ENCODE measurements at places on chromosomes 2 and 18.

DNA sequence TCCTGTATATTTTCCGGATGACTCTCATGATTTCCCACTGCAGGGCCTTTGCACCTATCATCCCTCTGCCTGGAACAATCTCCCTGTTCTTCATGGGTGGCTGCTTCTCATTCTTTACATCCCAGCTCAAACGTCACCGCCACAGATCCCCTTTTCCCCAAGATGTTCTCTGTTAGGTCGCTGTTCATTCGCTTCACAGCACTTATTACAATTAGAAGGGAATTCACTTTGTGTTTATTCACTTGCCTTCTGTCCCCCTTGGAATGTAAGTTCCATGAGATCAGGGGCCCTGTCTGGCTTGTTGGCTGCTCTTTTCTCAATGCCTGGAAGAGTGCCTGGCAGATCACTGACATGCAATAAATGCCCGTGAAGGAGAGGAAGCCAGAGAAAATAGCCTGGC is 106.7 kb downstream of the FOXI3 start:
- DNase-seq = no peak
- peaks cover 12% of the 10 kb centered on the region for H3K27me3 ChIP-seq
- peaks cover under 1% of the 10 kb centered on the region for H3K4me1 ChIP-seq
- no peak overlapping the region for H3K27ac ChIP-seq
- no peaks in the 10 kb centered on the region for H3K36me3 ChIP-seq
- H3K4me3 ChIP-seq = no peak overlapping the region

DNA sequence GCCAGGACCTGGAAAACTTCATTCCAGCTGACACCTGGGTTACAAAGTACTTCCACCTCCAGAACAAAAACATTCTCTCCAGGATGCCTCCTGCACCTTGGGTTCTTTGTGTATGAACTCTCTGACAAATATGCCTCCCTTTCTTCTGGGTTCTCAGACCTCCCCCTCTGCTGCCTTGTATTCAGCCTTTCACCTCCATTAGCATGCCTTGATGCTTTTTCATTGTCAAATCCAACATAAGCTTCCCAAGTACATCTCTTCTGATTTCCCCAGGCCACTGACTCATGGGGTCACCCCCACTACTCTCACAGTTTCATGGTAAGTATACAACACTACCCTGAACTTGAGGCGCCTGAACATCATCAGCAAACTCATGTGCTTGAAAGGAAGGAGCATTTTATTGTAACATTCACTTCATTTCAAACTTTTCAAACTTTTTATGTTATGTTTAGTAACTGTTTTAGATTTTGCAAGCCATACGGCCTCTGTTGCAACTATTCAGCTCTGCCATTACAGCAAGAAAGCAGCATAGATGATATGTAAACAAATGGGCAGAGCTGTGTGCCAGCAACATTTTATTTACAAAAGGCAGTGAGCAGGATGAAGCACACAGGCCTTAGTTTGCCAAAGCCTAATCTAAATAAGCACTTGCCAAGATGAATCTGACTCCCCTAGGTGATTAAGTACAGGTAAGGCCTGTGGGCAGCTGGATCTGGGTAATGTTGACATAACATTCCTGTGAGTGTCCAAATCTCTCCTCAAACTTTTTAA is 32.5 kb upstream of the MRPS9 start:
- H3K36me3 ChIP-seq = peaks cover 2% of the 10 kb centered on the region
- no peak overlapping the region for H3K4me3 ChIP-seq
- no peaks in the 10 kb centered on the region for H3K4me1 ChIP-seq
- DNase-seq = no peak
- peaks cover 2% of the 10 kb centered on the region for H3K27me3 ChIP-seq
- no peak overlapping the region for H3K27ac ChIP-seq

- H3K4me1 ChIP-seq = peaks cover 15% of the 10 kb centered on the region
- peak overlapping the region; percentile 55 for H3K4me3 ChIP-seq
- H3K27me3 ChIP-seq = peaks cover 4% of the 10 kb centered on the region
- no peak for DNase-seq
- H3K27ac ChIP-seq = no peak overlapping the region
Observed at GRCh38 chr2:57549642-57550102, 496.9 kb upstream of the VRK2 start.

DNA sequence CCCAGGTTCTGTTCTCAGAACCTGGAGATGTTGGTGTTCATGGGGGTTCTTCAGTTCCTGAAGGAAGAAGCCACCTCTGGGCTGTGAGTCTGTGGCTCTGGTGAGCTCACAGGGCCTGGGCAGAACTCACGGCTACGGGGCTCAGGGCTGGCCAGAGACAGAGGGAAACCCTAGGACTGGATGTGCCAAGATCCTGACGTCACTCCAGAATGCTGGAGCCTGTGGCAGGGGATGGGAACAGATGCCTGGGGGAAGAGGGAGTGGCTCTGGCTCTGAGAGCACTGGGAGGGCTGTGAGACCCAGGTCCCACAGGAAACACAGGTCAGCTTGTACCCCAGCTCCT is at the start of gene OTOF:
Gene OTOF, minus strand, starts transcription at position 214 of the 343 bp plus-strand sequence.
- peak within 1 kb of the TSS; percentile 4 for H3K27ac ChIP-seq
- no peak within 1 kb of the TSS for H3K4me3 ChIP-seq
- H3K4me1 ChIP-seq = peaks cover 5% of the 10 kb centered on the region
- peaks cover 7% of the 10 kb centered on the region for H3K27me3 ChIP-seq

DNA sequence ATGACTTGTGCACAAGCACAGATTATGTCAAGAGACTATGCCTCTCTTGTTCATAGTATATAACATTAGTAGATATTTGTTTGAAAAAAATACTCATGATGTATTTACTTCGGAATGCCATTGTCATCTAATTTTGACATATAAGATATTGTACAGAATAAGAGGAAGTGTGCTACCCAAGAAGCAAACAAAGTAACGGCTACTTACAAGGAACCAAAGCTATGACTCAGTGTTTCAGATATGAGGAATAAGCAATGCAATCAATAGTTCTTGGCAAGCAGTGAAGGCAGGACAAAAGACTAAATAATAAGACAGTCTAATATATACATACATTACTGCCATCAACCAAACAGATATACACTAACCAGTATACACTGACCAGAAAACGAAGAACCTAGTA is 256.3 kb downstream of the CCDC178 start:
- no peak overlapping the region for H3K27ac ChIP-seq
- H3K4me1 ChIP-seq = peaks cover 2% of the 10 kb centered on the region
- no peak overlapping the region for H3K4me3 ChIP-seq
- peaks cover 4% of the 10 kb centered on the region for H3K27me3 ChIP-seq

DNA sequence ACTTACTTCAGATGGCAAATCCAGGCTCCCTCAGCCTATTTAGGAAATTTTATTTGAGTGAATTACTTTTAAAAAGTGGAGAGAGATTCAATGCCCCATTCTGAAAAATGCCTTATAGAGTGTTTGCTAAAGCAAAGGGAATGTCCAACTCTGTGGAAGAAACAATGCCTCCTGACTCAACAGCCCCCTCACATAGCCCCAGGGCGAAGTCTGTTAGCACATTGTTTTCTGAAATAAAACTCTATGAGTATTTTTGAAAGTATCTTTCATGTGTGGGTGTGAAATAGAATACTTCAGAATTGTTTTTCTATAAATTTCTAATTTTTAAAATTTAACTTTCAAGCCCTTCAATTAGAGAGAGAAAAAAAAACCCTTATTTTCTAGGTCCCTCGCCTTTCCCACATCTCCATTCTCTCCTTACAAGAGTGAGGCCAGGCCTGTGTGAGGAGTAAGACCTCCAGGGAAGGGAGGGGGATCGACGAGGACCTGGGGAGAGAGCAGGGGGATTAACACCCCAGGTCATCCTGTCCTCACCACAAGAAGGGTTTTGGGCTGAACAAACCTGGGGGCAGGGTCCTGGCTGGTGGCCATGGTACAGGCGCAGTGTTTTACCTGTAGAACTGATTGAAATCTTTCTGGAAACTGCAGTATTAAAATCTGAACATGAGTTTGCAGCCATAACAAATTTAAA is 141.4 kb downstream of the SNTG2 start:
- no peak overlapping the region for H3K4me3 ChIP-seq
- H3K27me3 ChIP-seq = no peaks in the 10 kb centered on the region
- H3K4me1 ChIP-seq = no peaks in the 10 kb centered on the region
- no peak for DNase-seq
- no peak overlapping the region for H3K27ac ChIP-seq

DNA sequence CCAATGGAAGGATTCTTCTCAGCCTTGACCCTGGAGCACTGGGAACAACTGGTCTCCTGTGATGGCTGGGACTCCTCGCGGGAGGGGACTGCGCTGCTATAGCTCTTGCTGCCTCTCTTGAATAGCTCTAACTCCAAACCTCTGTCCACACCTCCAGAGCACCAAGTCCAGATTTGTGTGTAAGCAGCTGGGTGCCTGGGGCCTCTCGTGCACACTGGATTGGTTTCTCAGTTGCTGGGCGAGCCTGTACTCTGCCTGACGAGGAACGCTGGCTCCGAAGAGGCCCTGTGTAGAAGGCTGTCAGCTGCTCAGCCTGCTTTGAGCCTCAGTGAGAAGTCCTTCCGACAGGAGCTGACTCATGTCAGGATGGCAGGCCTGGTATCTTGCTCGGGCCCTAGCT is 28.8 kb downstream of the LIPG start:
- H3K36me3 ChIP-seq = no peaks in the 10 kb centered on the region
- no peak for DNase-seq
- no peak overlapping the region for H3K4me3 ChIP-seq
- no peaks in the 10 kb centered on the region for H3K4me1 ChIP-seq
- H3K27me3 ChIP-seq = peaks cover 12% of the 10 kb centered on the region

DNA sequence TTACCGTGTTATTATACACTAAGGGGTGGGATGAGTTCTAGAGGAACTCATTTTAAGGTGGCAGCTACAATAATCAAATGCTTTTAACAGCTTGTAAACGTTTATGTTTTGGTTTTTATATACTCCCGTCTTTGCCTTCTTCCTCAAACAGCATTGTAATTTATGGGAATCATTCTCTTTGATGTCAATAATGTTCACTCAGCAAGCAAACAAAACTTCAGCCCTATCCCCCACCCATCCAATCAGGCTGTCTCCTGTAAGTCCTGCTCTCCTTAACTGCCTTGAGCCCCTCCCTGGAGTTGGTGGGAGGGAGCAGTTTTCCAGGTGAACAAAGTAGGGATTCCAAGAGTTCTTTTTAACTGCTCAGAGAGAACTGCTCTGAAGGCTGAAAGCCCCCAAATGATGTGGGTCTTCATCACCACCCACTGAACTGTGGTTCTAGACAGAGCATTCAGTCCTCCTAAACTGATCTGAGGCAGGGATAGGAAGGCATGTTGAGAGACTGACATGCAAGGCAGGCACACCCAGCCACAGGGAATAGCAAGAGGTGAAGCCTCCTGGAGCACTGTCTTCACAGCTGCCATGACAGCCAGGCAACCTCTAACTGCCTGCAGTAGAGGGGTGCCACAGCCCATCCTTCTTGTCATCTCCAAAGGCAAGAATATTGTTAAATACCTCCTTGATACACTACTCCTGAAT is 17.5 kb downstream of the MYO5B start:
- H3K27me3 ChIP-seq = peaks cover 10% of the 10 kb centered on the region
- no peak overlapping the region for H3K4me3 ChIP-seq
- peaks cover 4% of the 10 kb centered on the region for H3K4me1 ChIP-seq
- DNase-seq = no peak

GRCh38 chr2:229431327-229431954 is 160.4 kb upstream of the PID1 start:
- H3K36me3 ChIP-seq = no peaks in the 10 kb centered on the region
- no peaks in the 10 kb centered on the region for H3K4me1 ChIP-seq
- no peak for DNase-seq
- H3K4me3 ChIP-seq = no peak overlapping the region
- H3K27ac ChIP-seq = no peak overlapping the region

- DNase-seq = no peak
- H3K4me1 ChIP-seq = peaks cover 70% of the 10 kb centered on the region
- H3K36me3 ChIP-seq = peaks cover 7% of the 10 kb centered on the region
- H3K27ac ChIP-seq = peak overlapping the region; percentile 36
- H3K4me3 ChIP-seq = peak overlapping the region; percentile 6
Observed at GRCh38 chr2:237701033-237701858, 73.9 kb downstream of the LRRFIP1 start.

DNA sequence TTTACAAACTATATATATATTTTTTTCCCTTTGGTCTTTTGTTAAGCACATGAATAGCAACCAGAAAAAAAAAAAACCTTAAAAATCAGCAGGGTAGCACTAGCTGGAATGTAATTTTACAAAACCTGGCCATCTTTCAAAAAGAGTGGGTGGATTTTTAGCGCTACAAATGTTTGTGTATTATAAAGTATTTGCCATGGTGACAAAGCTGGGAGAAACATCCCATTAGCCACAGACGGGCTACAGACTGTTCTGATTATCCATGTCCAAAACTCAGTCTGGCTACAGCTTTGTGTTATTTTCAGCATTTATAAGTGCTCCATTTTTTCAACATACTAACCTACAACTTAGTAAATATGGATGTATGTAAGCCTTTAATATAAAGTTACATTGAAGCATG is 249.5 kb upstream of the TANK start:
- H3K4me1 ChIP-seq = no peaks in the 10 kb centered on the region
- H3K4me3 ChIP-seq = no peak overlapping the region
- DNase-seq = no peak

DNA sequence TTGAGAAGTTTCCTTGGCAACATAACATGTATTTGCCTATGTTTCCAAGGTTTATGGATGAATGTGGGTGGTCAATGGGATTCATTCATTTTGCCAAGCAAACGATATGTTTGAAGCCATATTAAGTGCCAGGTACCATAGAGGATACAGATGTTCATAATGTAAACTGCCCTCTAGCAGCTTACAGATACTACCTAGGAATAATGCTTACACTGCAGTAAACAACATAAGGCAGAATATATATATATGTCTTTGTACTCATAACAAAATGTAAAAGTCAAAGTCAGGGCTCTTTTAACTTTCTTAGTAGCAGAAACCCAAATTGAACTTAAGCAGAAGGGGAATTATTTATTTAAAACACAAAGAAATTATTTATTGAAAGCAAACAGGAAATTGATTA is 171.6 kb upstream of the TNP1 start:
- peaks cover 9% of the 10 kb centered on the region for H3K27me3 ChIP-seq
- no peak overlapping the region for H3K27ac ChIP-seq
- no peaks in the 10 kb centered on the region for H3K4me1 ChIP-seq
- no peaks in the 10 kb centered on the region for H3K36me3 ChIP-seq

- no peaks in the 10 kb centered on the region for H3K27me3 ChIP-seq
- peaks cover 25% of the 10 kb centered on the region for H3K4me1 ChIP-seq
- DNase-seq = no peak
Observed at GRCh38 chr2:42572297-42573081, 4.1 kb downstream of the MTA3 start.

GRCh38 chr2:118968042-118968441 is 26.0 kb downstream of the MARCO start:
- H3K36me3 ChIP-seq = no peaks in the 10 kb centered on the region
- peaks cover 11% of the 10 kb centered on the region for H3K27me3 ChIP-seq
- no peaks in the 10 kb centered on the region for H3K4me1 ChIP-seq

- no peaks in the 10 kb centered on the region for H3K27me3 ChIP-seq
- no peaks in the 10 kb centered on the region for H3K4me1 ChIP-seq
- no peaks in the 10 kb centered on the region for H3K36me3 ChIP-seq
- H3K4me3 ChIP-seq = no peak overlapping the region
- no peak for DNase-seq
Observed at GRCh38 chr2:142422769-142423168, 292.0 kb upstream of the LRP1B start.

- DNase-seq = no peak
- peaks cover 17% of the 10 kb centered on the region for H3K36me3 ChIP-seq
- no peaks in the 10 kb centered on the region for H3K27me3 ChIP-seq
- H3K27ac ChIP-seq = no peak overlapping the region
- peaks cover 26% of the 10 kb centered on the region for H3K4me1 ChIP-seq
Observed at GRCh38 chr2:69804416-69804815, 25.0 kb upstream of the GMCL1 start.

GRCh38 chr2:235352541-235352940 is 141.3 kb upstream of the AGAP1 start:
- H3K4me3 ChIP-seq = no peak overlapping the region
- H3K27me3 ChIP-seq = peaks cover 4% of the 10 kb centered on the region
- H3K36me3 ChIP-seq = no peaks in the 10 kb centered on the region
- H3K27ac ChIP-seq = no peak overlapping the region
- H3K4me1 ChIP-seq = no peaks in the 10 kb centered on the region

- DNase-seq = no peak
- peaks cover 10% of the 10 kb centered on the region for H3K4me1 ChIP-seq
- no peak overlapping the region for H3K4me3 ChIP-seq
- peaks cover 3% of the 10 kb centered on the region for H3K36me3 ChIP-seq
Observed at GRCh38 chr18:3388980-3389379, 61.0 kb upstream of the TGIF1 start.
